ENCODE measurements at places on chromosomes 6 and 20.

GRCh38 chr6:133505681-133506080, 264.5 kb downstream of the EYA4 start:
- no peak for DNase-seq

GRCh38 chr6:129657483-129657882, 52.5 kb downstream of the ARHGAP18 start:
- no peak for DNase-seq

GRCh38 chr6:3593161-3593560, 136.3 kb upstream of the SLC22A23 start:
- no peak for DNase-seq

DNA sequence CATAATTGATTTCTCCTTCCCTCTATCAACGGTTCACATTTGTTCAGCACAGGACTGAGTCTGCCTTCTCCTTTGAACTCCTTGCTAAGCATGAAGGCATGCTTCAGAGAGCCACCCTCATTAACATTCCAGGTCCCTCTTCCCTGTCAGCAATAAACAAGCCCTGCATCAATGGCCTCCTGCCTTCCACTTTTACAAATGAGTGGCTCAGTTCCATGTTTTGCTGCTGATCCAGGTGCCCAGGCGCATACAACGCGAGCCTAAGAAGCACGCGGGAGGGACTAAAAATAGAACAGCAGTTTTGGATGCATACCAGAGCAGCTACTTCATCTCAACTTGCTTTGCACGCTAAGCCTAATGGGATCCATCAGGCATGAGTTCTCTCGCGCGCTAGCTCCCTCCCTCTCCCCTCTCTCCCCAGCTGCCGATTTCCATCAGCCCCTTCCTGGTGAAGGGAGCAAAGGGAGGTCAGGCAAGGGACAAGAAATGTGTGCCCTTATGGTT, 53.4 kb downstream of the TRAF3IP2 start:
- peak; percentile 58 for DNase-seq

- DNase-seq, result no peak
Measured at GRCh38 chr6:63677282-63677681, 41.7 kb downstream of the PHF3 start.

DNA sequence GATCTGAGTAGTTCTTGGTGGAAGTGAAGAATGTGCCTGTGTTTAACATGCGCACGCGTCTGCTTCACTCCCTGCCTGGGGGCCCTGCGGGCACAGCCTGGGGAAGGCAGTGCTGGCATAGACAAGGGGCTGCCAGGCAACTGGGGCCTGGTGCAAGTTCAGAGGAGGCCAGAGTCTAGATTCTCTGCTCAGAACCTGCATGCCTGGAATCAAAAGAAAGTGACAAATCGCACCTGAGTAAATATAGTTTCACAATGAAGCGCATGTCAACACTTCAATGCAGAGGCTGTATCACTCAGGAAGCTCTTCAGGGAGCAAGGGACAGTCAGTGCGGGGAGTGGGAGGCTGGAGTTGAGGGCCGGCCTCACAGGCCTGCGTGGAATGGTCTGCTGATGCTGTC, 24.2 kb upstream of the PPP1R14C start:
- DNase-seq, result no peak

All from Calu3 (cell line).